ENCODE measurements at places on chromosomes 4 and X.

GRCh38 chrX:111040377-111041017 is 55.5 kb upstream of the PAK3 start:
- no peak for DNase-seq

DNA sequence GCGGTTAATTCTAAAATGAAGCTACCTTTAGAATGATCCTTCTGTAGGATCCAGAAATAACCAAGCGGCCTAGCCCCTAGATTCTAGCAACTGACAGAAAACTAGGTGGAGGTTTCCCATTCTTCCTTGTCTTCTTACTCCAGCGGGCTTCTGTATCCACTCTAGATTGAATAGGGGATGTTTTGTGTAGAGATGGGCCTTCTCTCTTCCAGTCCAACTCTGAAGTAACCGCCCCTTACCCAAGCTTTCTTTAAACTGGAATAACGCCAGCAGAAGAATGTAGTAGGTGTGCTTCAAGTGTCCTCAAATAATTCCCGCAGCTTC is 386 bp upstream of the TMEM184C start:
- no peak for DNase-seq

DNA sequence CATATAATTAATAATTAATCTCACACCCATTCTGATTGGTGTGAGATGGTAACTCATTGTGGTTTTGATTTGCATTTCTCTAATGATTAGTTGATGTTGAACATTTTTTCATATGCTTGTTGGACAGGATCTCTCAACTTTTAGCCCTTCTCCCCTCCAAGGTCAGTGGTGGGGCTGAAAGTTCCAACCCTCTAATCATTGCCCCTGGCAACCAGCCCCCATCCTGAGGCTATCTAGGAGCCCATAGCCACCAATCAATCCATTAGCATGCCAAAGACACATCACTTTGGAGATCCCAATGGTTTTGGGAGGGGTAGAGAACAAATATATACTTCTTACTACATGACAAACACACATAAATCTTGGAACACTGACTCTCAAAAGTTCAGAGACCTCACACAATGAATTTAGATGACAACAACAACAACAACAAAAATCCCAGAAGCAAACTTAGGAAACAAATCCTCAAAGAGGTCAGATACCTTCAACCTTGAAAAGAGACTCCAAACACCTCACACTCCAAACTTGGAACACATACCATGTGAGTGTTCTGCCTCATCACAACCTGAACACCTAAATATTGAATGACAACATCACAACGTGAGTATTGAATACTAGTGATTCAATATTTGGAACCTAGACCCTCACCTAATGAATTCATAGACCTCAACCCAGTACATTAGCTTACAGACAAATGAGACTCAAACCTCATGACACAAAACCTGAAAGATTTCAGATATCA is 19.0 kb upstream of the PAGE4 start:
- DNase-seq = no peak

DNA sequence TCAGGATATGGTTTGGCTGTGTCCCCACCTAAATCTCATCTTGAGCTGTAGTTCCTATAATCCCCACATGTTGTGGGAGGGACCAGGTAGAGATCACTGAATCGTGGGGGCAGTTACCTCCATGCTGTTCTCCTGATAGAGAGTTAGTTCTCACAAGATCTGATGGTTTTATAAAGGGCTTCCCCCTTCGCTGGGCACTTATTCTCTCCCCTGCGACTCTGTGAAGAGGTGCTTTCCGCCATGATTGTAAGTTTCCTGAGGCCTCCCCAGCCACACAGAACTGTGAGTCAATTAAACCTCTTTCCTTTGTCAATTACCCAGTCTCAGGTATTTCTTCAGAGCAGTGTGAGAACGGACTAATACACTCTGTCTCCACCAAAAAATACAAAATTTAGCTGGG is 291.9 kb downstream of the BCOR start:
- no peak for DNase-seq

DNA sequence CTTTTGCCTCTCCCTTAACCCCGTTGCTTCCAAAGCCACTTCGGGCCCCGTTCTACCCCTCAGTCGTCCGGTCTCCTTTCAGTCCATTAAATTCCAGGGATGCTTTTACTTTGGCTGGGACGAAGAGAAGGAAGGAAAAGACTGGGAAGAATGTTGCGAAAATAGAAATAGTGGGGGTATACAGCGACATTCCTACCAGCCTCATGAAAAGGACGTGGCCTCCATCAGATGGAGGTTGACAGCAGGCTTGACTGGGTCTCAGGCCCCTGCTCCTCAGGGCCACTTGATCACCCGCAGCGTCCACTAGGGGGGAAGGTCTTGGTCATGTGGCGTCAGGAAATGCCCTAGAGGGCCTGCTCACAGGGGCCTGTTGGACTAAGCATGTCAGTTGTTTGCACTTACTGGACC is 657 bp upstream of the ANKRD50 start:
- DNase-seq = no peak

GRCh38 chr4:182246401-182247205 is 3.4 kb downstream of the TENM3 start:
- no peak for DNase-seq

GRCh38 chr4:20483416-20483815 is 216.8 kb upstream of the PACRGL start:
- DNase-seq = no peak

DNA sequence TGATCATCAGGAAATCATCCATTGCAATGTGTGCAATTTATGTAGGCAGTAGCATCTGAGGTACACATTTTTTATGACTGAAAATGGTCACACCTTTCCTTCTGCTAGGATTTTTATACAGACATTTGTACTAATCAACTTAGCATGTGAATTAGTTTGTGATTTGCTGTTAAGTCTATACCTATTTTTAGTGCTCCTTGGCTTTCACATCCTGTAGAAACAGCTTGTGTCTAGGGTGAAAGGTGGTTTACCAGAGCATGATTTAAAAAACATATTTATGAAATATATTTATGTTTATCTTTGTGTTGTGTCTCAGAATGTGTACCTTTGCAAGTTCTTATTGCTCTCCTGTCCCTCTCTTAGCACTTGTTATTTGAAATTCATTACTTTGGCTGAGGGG is 916.0 kb downstream of the TECRL start:
- DNase-seq = no peak

- DNase-seq = no peak
These were observed 70.2 kb downstream of the CD38 start for GRCh38 chr4:15848191-15848842.

GRCh38 chr4:74018771-74019170 is 19.7 kb downstream of the CXCL3 start:
- no peak for DNase-seq

GRCh38 chrX:12877386-12877785 is 10.5 kb downstream of the TLR7 start:
- DNase-seq = no peak

- DNase-seq = no peak
These were observed 62.5 kb downstream of the DCAF8L1 start for GRCh38 chrX:27918799-27919198.

GRCh38 chrX:72029483-72030411 is 102.0 kb downstream of the RTL5 start:
- DNase-seq = no peak

- DNase-seq = no peak
These were observed 34.9 kb downstream of the BMP3 start for GRCh38 chr4:81065446-81065845.

GRCh38 chrX:54166915-54167314 is 16.1 kb downstream of the FAM120C start:
- DNase-seq = no peak

GRCh38 chr4:122854447-122855352 is 28.1 kb downstream of the FGF2 start:
- DNase-seq = no peak

GRCh38 chr4:168573870-168574269 is 77.0 kb downstream of the PALLD start:
- no peak for DNase-seq

DNA sequence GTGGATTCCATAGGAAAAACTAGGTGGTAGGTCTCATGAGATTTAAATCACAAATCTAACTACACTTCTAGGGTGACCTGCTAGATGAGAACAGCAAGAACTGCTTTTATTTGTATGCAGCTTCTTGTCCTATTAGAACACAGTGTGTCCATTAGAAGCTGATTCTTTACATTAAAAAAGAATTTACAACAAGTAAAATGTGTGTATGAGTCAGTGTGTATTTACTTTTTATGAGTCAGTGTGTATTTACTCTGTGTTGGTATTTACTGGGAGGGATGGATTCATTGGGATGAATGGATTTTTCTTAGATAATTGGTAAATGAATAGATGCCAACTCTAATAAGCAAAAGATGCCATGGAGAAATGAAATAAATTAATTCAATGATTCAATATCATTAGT is 40.6 kb upstream of the XPNPEP2 start:
- no peak for DNase-seq

- DNase-seq = no peak
These were observed 727.6 kb upstream of the MAGEB2 start for GRCh38 chrX:29487714-29488113.

DNA sequence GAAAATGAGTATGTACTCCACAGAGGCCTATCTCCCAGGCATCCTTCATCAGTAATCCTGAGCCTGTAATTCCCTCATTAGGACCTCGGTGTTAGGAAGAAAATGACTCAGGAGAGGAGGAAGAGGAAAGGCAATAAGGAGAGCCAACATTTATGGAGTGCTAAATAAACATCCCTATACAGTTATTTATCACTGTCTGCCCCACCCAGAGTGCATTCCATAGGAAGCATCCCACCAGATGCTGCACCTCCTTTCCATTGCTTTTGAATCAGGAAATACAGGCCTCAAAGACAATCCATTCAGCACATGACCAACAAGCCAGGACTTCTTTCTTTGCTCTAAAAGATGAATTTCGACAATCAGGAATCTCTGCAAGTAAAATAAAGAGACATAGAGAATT is 47.6 kb downstream of the USP38 start:
- no peak for DNase-seq

DNA sequence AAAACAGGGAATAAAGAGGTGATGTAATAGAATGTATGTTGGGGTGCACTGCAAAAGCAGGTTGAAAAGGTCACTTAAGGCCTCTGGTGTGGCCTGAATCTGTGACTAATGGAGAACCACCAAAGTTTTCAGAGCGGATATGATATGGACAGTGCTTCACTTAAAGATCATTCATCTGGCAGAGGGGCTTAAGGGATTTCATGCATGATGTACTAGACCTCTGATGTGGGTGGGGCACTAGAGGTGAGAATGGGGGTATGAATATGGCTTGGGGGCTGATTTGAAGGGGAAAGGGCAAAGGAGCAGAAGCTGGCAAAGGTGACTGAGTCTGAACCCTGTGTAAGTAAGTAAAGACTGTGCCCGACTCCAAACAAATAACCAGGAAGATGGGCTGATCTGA is 62.4 kb upstream of the MCF2 start:
- DNase-seq = no peak

- DNase-seq = no peak
These were observed 28.8 kb downstream of the CCNI start for GRCh38 chr4:77047037-77047436.

DNA sequence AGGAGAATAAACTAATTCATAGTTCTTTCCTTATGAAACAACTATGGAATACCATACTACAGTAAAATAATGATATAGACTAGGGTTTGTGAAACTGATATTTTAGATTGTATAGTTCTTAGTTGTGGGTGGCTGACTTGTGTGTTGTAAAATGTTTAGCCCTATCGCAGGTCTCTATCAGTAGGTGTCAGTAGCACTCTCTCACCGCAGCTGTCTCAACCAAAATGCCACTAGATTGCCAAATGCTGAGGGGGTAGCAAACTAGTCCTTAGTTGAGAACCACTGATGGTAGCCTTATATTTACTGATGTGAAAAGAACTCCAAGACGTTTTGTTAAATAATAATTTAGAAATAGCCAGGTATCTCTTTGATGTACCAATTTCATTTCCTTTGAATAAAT is 48.1 kb downstream of the RHOXF2B start:
- no peak for DNase-seq

DNA sequence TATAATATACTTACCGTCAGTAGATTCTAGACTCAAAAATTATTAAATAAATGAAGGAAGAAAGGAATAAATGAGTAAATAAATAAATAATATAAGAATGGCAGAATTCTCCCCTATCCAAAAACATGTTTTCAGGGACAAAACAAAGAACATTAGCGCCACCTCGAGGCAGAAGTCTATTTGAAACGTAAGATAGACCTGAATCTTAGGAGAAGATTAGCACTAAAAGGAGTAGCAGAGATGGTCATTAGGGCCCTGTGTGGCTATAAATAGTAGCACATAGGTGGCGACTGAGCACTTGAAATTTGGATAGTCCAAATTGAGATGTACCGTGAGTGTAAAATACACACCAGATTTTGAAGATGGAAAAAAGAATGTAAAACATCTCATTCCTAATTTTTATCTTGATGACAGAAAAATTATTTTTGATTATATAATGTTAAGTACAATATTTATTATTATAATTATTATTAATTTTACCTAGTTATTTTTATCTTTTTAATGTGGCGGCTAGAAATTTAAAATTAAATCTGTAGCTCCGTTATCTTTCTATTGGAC is 24.3 kb upstream of the SRD5A3 start:
- no peak for DNase-seq

- DNase-seq = no peak
These were observed 41.9 kb downstream of the BMP15 start for GRCh38 chrX:50952406-50952805.

DNA sequence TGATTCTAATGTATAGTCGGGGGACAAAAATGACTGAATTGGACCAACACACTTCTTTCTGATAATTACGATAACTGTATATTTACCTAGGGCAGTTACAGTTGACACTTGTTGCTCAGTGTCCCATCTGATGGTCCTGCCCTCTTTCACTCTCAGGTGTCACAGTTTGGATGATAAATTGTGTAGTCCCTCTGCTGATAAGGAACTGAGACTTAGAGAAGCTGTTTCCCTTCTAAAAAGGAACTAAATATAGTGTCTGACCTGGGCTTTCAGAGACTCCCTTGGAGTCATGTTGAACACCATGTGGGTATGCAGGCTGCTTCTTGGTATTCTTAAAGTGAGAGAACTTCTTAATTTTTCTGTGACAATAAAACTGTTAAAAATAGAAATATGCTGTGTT is 23.7 kb upstream of the PNPLA4 start:
- no peak for DNase-seq

DNA sequence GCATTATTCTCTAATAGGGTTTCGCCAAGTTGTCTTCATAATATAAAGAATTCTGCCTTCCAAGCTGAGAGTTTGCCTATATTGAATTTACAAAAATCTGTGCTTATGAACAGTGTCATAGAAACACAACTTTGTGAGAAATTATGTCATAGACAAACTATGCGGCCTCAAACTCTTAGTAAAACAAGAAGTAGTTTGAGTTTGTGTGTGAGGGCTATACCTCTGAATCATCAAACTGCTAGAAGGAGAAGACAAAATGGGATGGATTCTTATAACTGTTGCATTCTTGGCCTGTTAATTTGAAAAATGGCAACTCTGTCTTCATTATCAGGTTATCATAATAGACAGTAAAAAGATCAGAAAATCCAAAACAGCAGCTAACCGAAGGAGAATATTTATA is 46.1 kb upstream of the NAP1L5 start:
- DNase-seq = no peak

- DNase-seq = no peak
These were observed 401.3 kb upstream of the BOD1L1 start for GRCh38 chr4:14028862-14029261.

GRCh38 chr4:128521156-128521555 is 233.5 kb upstream of the PGRMC2 start:
- DNase-seq = no peak

GRCh38 chrX:7254144-7254543 is 106.2 kb upstream of the PUDP start:
- DNase-seq = no peak

GRCh38 chrX:46398126-46398525 is 147.1 kb downstream of the ZNF674 start:
- DNase-seq = no peak

Data from stimulated activated CD8-positive, alpha-beta memory T cell treated with anti-CD3 and anti-CD28 coated beads, Interleukin-4, amount 100 ng/mL, for 24 hours (primary cell).